Stimulated activated CD8-positive, alpha-beta memory T cell treated with anti-CD3 and anti-CD28 coated beads, Interleukin-15, amount 100 ng/mL, for 48 hours (primary cell): ENCODE measurements at places on chromosomes 6 and 20.

- DNase-seq, result no peak
Measured at GRCh38 chr6:150751296-150751695, 114.2 kb upstream of the MTHFD1L start.

- DNase-seq, result no peak
Measured at GRCh38 chr6:15505463-15505918, 157.3 kb downstream of the DTNBP1 start.

GRCh38 chr6:154638369-154638768, 94.8 kb upstream of the SCAF8 start:
- DNase-seq, result no peak

- DNase-seq, result no peak
Measured at GRCh38 chr20:58264271-58264670, 35.8 kb upstream of the ANKRD60 start.

GRCh38 chr6:16669227-16669626, 92.0 kb downstream of the ATXN1 start:
- DNase-seq, result peak; percentile 54

GRCh38 chr6:19771753-19772336, 65.3 kb upstream of the ID4 start:
- DNase-seq, result no peak

DNA sequence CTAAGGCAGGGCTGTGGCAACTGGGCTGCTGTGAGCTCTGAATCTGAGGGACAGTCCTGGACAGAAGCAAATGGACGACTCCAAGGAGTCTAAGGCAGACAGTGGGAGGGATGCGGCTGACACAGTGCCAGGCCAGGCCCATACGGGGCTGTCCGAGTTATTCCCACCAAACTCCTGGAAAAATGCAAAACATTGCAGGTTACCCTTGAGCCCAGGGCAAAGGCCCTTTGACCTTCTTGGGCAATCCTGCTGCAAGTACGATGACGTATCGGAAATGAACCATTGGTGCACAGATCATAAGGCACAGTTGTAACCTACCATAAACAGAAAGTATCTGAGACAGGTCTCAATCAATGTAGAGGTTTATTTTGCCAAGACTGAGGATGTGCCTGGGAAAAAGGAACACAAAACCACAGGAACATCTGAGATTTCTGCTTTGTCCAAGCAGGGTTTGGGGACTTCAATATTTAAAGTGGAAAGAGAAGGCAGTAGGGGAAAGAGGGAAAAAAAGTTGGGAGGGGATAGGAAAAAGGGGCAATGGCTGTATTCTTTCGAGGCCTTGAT, 118.9 kb downstream of the DACT2 start:
- no peak for DNase-seq

GRCh38 chr6:119653329-119653728, 303.8 kb upstream of the MAN1A1 start:
- no peak for DNase-seq

DNA sequence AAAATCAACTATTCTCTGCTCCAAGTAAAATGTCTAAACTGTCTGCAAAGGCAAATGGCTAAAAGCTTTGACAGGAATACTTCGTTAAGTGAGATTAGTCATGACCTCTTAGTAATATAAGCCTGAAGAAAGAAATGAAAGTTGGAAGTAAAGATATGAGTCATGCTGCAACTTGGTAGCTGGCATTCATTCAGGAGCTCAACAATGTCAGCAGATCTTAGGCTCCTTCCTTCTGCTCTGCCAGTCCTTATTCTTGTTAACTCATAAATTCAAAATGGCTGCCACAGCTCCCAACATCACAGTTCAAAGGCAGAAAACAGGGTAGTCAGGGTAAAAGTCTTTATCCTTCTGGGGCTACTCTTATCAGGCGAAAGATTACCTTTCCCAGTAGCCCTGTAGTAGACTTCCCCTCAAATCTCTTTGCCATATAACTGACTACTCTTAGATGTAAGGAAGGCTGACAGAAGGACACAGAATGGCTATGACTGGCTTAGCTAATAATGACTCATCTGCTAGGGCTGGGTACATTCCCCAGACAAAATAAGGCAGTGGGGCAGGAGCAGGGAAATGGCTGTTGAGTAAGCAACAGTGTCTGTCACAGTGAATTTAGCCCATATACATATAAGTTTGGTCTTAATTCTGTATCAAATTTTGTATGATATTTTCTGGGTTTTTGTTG, 24.4 kb upstream of the C6orf62 start:
- peak; percentile 18 for DNase-seq

DNA sequence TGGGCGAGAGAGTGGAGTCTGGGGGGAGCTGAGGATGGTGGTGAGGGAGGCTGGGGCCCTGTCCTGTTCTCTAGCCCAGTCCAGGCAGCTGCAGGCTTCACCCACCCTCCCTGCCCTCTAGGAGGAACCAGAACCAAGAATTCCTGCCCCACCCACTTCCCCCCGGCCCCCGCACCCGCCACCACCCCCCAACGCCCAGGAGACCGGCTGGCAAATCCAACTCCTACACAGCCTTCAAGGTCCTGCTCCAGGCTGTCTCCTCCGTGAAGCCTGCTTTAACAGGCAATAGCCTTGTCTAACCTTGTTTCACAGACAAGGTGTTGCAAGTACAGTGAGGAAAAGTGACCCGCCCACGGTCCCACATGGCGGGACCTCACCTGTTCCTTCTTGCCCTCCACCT, 2.4 kb downstream of the SPDEF start:
- no peak for DNase-seq

DNA sequence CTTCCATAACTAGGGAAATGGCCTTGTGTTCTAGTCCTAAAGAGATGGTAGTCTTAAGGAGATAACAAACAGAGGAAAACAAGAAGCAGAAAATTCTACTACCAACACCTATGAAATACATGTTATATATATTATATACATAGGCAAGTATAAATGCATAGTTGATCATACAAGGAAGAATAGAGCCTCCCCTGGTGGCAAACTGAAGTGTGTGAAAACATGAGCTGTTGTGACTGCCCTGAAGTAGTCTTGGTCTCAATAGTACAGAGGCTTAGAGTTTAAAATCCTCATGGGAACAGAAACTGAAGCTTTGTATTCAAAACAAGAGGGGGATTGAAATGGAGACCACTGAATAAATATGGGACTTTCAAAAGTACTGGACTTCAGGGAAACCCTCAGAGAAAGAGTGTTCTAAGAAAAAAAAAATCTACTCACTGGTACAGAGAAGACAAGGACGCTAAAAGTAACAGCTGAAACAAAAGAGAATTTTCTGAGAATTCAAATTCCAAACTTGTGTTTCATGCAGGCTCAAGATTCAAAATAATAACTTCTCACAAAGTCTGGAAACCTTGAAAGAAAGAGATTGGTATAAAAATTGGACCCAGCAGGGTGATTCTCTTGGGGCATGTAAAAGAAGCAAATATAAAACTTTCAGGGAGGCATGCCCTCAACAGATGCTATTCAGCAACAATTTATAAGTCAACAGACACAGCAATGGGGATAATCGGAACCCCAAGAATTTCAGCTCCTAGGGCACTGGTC, 59.7 kb upstream of the SAMD3 start:
- DNase-seq, result no peak

DNA sequence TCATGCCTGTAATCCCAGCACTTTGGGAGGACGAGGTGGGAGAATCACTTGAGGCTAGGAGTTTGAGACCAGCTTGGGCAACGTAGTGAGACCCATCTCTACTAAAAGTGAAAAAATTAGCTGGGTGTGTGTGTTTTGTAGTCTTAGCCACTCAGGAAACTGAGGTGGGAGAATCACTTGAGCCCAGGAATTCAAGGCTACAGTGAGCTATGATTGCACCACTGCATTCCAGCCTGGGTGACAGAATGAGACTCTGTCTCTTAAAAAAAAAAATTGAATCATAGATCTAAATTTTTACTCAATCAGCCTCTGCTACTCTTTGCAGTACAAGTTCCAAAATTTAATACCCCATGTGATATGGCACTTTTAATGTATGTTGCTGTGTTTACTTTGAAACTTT, 121.6 kb downstream of the ARMC2 start:
- DNase-seq, result no peak

DNA sequence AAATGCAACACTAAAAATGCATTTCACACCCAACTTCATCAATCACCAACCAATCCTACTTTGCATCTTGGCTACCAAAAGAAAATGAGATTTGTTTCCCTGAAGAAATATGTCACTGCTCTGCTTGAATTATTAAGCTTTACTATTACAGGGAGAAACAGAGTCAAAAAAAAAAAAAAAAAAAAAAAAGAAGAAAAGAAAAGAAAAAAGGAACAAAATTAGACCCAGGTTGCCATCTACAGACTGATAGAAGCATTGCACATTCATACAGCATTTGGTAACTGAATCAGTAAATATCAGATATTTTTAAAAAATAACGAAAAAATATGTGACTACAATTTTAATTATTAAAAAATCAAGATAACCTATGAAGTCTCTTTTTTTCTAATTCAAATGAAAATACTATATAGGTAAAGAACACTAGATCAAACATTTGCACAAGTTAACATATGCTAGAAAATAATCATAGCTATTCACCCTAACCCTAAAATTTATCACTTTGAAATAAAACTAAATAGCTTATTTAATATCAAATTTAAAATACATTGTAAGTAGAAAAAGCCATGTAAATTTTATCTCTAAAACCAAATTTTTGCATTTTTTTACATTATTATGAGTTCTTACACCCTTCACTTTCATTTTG, 83.3 kb downstream of the DCDC2 start:
- no peak for DNase-seq

GRCh38 chr6:158536891-158537798, 22.7 kb upstream of the TMEM181 start:
- no peak for DNase-seq

- DNase-seq, result peak; percentile 19
Measured at GRCh38 chr20:431012-431904, 23.2 kb downstream of the RBCK1 start.

- no peak for DNase-seq
Measured at GRCh38 chr6:133746417-133746770, 142.5 kb upstream of the TCF21 start.

GRCh38 chr20:12327205-12327604, 409.5 kb downstream of the BTBD3 start:
- no peak for DNase-seq

DNA sequence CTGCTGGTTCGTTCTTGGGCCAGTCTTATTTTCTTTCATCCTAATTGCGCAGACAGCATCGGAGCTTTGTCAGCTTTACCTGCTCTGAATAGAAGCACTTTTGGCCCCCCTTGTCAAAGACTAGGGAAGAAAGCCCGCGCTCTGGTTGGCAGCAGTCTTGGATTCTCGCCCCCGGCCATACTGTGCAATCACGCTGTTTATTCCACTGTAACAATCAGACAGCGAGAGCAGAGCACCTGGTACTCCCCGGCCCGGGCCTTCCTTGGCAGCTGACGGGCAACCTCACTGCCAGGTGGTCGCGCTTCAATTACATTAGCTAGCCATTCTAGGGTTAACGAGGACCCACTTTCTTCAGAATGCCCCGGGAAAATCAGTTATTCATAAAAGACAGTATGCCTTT, 72.6 kb downstream of the INSM1 start:
- no peak for DNase-seq

GRCh38 chr6:22364306-22364705, 67.5 kb upstream of the PRL start:
- no peak for DNase-seq
